SJCRH30 (cell line): ENCODE measurements at places on chromosomes 11 and 22. TPM values are rescaled to one million over a fixed set of nuclear protein-coding genes. Genes with fewer than 3 reads are reported as not detected.

GRCh38 chr11:77467993-77468392 is 5.9 kb downstream of the PAK1 start:
- no peak for DNase-seq

DNA sequence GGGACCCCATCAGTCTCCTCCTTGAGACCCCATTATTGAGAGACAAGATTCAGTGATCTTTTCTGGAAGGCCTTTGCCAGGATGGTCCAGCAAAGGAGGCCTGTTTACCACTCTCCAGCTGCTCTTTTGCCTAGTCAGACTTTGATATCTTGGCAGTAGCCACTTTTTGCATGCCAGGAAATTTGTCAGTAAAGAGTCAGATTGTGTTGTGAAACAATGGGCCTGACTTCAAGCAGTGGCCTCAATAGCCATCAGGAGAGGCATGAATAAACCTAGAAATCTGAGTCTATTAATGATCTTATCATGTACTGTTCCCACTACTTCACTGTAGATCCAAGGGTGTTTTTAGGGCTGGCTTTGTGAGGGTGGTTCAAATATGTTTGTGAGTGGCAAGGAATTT is 479.4 kb downstream of the JRKL start:
- DNase-seq, result no peak

DNA sequence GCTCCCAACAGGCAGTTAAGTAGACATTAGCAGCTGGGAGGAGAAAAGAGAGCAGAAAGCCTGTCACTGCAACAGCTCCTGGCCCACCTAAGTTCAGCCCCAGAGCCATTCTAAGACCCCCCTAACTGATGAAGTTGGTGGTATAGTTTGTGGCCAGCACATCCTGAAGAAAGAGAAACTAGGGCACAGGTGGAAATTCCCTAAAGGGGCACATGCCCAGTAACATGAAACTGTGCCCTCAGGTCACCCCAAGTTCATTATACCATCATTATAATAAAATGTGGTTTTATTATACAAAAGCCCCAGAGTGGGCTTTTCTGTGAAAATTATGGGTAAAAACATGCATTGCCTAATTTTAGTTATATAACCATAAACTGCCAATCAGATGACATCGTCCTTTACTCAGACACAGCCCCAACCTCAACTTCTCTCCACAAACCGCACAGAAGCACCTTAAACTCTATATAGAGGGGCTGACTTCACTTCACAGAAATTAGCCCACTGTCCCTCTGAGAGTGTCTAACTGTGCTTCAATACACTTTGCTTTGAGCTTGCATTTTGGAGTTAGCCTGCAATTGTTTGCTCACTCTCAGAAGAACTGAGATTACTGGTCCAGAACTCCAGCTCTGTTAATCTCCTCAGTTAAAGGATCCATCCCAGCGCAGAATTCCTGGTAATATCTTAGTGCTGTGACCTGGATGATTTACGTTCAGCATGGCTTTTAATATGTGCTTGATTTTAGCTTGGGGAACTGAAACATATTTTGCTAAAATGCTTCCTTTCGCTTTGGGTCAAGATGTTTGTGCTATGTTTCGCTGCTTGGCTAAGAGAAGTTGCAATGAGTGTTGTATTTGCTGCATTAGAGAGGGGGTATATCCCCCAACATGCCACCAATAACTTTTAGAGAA is 1.8 kb upstream of the APOL3 start:
- no peak for DNase-seq

GRCh38 chr11:67117176-67117575 is 1.9 kb upstream of the KDM2A start:
- no peak for DNase-seq

DNA sequence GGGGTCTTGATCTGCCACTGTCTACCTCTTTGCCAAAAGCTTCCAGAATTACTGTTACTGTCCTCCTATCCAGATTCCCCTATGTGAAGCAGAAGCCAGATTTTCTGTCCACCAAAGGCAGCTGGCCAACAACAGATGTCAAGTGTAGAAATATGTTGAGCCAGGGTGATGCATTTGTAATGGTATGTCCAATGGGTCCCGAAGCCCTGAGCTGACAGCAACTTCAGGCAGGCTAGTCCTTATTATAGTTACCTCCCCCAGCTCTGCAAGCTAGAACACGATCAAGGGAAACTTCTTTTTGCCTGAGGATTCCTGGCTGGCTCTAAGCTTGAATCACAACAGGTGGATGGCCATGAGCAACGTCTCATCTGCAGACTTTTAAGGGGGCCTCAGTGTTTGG is 10.2 kb downstream of the PAMR1 start:
- DNase-seq, result peak; percentile 49

Gene MMP13
- not detected in 2 replicates for total RNA-seq

- DNase-seq, result no peak
Measured at GRCh38 chr11:61268588-61269250, 26.4 kb downstream of the VWCE start.

DNA sequence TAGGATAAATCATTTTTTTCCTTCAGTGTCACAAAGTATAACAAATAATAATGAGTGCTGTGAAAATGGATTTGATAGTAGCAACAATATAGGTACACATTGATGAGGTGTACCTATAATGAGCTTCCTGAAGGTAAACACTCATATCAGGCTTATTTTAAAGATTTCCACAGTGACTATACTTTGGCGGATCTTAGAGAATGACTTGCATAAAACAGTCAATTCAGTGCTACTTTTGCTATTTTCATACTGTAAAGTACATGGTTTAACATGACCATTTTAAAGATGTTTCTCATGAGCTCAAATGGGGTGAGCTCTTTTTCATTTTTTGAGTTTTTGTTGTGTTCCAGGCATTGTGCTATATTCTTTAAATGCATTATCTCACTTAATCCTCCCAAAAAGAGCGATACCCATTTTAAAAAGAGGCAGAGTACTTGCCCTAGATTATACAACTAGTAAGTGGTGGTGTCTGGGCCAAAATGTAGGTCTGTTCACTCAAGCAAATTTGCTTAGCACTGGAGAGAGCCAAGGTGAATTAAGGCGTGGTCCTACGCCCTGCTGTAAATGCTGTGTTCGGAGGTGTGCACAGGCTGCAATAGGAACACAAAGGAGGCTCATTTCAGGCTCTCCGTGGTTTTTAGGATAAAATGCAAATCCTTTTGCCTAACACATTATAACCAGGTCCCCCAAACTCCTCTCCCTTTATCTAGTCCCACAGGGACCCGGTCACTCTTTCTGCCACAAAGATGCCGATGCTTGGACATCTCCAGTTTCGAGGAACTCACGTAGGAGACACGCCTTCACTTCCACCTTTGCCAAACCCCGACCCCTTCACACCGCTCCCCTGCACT is 617 bp upstream of the ALKBH3 start:
- no peak for DNase-seq

Gene KCNE3
- total RNA-seq, result not detected in 2 replicates

- DNase-seq, result peak; percentile 42
Measured at GRCh38 chr11:65412271-65413076, 10.1 kb upstream of the NEAT1 start.
